ENCODE measurements at places on chromosomes 3 and 15. TPM values are rescaled to one million over a fixed set of nuclear protein-coding genes. Genes with fewer than 3 reads are reported as not detected.

The NFKBIZ gene
- 15.4 TPM for total RNA-seq

The XCR1 gene
- under 0.01 TPM for total RNA-seq

The SLC2A2 gene
- total RNA-seq = not detected

The ONECUT1 gene
- not detected for total RNA-seq

The LDHAL6B gene
- total RNA-seq = not detected

The DUOX1 gene
- not detected for total RNA-seq

The ACOX2 gene
- total RNA-seq = 20.5 TPM

Measured in fibroblast of lung (primary cell).